ENCODE measurements at places on chromosomes 1 and 21.
A peak's percentile ranks its signal among the peaks of the same experiment; 100 is the strongest.

GRCh38 chr1:13769212-13769611 lies 69.2 kb downstream of the PRDM2 start:
- no peak for DNase-seq

DNA sequence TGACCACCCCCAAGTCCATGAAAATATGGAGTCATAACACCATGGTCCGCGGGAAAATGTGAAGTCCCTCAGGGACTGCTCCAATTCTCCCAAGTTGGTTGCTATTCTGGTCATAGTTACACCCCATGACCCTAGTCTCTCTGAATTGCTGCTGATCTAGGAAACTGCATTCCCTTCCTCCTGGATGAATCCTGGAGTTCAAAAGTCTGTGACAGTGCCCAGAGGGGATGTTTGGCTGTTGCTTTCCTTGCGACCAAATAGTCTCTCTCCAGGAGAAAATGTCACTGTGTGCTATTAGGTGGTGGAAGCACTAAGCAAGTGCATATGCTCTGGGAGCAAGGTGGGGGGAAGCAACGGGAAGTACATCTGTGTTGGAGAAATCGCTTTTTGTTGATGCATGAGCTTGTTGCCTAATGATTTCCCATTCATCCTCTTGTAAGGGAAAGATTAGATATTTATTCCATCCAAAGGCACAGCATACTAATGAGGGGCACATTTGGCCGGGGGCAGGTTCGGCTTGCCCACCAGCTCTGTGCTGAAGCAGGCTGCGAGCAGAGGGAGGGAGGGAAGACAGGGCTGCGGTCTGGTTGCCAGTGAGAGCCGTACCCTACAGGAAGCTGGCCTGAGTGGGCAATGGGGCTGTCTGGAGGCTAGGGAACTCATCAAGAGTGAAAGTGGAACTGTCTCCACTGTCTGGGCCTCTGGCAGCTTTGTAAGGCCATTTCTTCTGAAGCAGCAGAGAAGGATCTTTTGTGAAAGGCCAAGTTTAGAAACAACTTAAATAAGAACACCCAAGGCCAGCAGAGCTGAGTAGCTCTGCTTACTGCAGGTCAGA lies 27.2 kb downstream of the SYT6 start:
- no peak for DNase-seq

- DNase-seq: no peak
Observed at GRCh38 chr1:163231385-163231784, 28.7 kb upstream of the RGS5 start.

- DNase-seq: peak; percentile 69
Observed at GRCh38 chr1:60848583-60849188, 233.7 kb upstream of the NFIA start.

DNA sequence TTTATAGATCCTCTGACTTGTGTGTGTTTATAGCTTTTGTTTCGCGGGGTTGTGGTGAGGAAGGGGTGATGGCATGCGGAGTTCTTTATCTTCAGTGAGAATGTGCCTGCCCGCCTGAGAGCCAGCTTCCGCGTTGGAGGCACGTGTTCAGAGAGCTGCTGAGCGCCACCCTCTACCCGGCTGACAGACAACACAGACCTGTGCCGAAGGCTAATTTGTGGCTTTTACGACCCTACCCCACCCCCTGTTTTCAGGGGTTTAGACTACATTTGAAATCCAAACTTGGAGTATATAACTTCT lies 14.4 kb upstream of the CD101 start:
- no peak for DNase-seq

DNA sequence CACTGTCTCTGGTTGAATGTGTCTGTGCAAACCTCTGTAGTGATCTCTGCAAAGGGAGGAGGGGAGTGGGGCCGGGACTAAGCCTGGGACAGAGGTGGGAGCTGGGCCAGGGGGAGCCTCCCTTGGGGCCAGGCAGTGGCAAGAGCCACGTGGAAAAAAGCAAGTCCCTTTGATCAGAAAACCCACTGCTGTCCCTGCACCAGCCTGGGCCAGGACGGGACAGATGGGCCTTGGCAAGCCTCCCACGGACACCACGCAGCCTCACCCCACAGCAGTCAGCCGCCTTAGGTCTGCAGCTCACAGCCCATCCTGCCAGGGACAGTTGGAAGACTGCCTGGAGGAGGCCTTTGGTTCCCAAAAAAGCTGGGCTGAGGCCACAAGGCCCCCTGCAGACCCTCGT lies 11.7 kb upstream of the TRAPPC10 start:
- no peak for DNase-seq

- DNase-seq: peak; percentile 87
Observed at GRCh38 chr1:46223472-46223943, 20.4 kb downstream of the LURAP1 start.

- DNase-seq: no peak
Observed at GRCh38 chr1:162215902-162216301, 146.4 kb downstream of the NOS1AP start.

DNA sequence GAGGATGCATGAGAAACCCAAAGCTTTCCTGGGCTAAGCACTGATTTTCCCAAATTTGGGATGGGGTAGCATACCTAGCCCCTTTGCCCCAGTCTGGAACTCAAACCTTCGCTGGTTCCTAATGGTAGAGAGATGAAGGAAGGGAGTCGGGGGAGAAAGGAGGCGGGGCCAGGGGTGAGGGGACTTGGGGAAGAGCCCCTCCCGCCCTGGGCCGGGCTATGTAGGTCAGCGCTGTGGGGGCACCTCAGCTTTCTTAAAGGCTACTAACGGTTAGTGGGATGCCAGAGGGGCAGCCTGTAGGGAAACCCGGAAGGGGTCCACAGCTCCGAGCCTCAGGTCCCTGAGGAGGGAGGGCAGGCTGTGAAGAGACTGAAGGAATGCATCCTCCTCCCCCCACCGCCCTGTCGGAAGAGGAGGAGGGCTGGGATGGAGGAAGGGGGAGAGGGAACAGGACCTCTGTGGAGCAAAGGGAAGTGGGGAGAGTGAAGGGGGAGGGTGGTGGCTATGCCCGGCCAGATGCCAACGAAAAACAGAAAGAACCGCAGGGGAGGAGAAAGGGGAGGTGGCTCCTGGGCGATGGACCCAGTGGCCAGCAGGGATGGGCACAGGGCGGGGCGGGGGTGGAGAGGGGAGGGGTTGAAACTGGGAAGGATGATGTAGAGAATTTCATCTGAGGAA lies 1.3 kb downstream of the CADM3 start:
- no peak for DNase-seq

DNA sequence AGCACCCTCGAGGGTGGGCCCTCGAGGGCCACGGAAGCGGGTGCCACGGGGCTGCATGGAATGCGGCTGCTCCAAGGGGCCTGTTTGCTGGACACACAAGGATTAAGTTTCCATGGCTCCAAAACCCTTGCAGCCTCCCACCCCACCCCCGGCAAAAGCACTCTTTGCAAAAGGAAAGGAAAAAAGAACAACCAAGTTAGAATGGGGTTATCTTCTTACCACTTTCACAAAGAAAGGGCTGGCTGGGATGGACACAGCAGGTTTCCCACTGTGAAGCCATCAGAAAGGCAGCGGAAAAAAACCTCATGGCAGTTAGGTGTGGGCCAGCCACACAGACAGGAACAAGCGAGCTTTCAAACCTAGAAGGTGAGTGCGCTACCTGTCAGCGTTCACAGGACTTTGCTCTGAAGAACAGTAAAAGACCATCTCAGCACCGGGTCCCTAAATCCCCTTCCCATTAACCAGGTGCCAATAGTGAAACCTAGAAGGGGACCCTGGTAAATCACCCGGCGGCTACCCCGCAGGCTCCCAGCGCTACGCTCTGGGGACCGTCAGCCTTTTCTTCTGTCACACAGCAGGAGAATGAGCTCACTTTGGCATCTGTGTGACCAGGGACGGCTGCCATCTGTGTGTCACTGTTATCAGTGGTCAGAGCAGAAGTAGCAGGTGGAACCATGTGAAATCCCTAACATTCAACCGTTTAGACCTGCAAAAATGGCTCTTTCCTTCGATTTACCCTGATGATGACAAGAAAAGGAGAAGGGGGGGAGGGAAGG lies 93.0 kb downstream of the SIM2 start:
- no peak for DNase-seq

DNA sequence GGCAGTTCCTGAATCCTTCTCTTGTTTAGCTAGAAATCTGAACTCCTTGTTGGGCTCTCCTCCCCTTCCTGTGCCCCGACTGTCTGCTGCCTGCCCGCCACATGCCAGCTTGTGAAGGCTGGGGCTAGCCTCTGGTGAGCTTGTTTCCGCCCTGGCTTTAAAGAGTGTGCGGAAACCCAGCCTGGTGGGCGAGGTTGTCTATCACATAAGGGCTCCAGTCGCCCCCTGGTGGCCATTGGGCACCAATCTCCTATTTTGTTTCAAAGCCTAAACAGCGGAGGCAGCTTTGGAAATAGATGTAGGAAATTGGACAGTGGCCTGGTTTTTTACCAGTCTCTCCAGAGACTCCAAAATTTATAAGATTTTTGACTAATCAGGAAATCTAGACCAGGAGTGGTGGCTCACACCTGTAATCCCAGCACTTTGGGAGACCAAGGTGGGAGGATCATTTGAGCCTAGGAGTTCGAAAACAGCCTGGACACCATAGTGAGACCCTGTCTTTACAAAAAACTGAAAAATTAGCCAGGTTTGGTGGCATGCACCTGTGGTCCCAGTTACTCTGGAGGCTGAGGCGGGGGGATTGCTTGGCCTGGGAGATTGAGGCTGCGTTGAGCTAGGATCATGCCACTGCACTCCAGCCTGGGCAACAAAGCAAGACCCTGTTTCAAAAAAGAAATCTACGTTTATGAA lies 9.8 kb downstream of the ATP8B2 start:
- peak; percentile 97 for DNase-seq

DNA sequence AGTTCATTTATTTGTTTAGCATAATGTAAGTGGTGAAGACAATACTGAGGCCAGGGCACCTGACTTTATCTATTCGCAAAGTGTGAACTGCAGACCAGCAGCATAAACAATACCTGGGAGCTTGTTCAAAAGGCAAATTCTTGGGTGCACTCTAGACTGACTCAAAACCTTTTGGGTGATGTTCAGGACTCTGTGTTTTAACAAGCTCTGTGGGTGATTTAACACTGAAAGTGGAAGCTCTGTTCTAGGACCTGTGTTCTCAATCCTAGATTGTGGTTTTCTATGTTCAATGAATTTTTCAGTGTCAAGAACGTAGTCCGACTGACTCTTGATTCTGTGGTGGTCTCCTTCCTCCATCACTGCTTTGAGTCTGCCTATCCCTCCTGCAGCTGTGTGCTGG lies 71.9 kb downstream of the GPR88 start:
- DNase-seq: no peak

DNA sequence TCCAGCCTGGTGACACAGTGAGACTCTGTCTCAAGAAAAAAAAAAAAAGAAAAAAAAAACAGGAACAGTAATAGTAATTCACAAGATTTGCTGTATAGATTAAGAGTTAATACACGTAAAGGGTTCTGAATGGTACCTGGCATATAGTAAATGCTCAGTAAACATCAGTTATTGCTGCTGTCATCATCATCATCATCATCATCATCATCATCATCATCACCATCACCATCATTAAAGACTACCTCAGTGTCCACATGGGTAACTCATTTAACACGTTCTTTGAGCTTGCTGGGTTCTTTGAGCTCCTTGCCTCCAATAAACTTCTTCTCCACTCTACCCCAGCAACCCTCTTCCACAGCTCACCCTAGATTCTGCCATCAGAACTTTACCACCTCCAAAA lies 55.0 kb downstream of the KIAA0319L start:
- DNase-seq: no peak

DNA sequence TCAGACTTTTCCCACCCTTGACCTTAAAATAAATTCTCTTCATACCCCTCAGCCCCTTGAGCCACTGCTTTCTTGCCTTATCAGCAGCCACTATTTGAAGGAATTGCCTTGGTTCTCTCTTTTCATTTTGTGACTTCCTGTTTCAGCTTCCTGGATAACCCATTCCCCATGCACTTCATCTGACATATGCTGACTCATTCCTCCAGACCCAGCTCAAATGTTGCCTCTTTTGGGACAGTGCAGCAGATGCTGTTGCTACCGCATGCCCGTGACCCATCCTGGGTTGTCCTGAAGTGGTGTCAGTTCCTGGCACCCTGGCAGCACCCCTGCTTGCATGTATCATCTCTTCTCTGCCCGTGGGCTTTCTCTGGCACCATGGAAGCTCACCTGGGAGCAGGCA lies 496.1 kb downstream of the PTPRU start:
- no peak for DNase-seq

DNA sequence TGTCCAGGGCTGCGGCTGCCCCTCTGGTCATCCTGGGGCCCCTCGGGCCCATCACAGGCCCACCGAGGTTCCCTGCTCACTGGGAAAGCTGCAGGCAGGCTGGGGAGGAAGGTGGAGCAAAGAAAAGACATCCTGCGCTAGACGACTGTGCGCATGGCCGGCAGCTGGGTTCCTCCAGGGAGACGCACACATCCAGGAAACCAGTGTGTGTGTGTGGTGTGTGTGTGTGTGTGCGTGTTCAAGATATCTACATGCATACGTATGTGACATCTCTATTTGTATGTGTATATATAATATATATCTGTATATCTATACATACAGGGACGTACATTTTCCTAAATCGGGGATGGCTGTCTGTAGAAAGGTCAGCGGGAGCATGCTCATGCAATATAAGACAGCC lies 63.7 kb downstream of the ACOT7 start:
- no peak for DNase-seq

- DNase-seq: no peak
Observed at GRCh38 chr1:6461538-6462411, 4.2 kb downstream of the TNFRSF25 start.

DNA sequence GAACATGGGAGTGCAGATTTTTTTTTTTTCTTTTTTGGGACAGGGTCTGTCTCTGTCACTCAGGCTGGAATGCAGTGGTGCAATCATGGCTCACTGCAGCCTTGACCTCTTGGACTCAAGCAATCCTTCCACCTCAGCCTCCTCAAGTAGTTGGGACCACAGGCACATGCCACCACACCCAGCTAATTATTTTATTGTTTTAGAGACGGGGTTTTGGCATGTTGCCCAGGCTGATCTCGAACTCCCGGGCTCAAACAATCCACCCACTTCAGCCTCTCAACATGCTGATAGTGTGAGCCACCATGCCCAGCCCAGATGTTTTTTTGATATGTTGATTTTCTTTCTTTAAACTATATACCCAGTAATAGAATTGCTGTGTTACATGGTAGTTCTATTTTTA lies 57.7 kb downstream of the RGSL1 start:
- DNase-seq: no peak

DNA sequence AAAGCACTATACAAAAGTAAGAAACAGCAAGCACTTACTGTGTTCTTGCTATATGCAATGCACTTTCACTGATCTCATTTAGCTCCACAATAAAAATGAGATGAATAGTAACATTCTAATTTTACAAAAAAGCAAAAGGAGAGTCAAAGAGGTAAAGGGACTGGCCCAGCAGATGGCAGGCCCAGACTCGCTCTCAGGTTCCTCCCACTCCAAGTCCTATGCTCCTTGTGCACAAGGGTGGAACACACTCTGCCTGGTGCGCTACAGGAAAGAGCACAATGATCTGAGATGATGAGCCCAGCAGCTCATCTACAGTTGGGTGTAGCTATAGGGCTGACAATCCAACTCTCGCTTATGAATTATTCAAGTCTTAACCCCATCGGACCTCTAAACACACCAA lies 94.1 kb upstream of the LYST start:
- DNase-seq: no peak
